ENCODE measurements at places on chromosomes 16 and 17.
A peak's percentile ranks its signal among the peaks of the same experiment; 100 is the strongest.

DNA sequence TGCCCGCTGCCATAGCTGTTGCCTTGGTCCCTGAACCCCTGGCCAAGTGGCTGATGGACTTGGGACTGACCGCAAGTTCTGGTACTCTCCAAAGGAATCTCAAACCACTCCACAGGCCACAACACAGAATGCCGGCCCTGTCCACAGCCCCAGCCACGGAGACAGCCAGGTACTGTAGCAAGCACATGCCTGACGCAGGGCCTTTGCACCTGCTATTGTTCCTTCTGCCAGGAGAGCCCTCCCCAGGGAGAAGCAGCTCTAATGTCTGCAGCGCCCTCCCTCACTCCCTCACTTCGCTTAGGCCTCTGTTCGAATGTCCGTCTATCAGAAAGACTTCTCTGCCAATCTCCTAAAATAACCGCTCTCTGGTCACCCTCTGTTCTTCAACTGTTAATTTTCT is 15.4 kb downstream of the RTN4RL1 start:
- no peak for DNase-seq

GRCh38 chr17:8420041-8420934 is 15.4 kb upstream of the NDEL1 start:
- DNase-seq: peak; percentile 84

- no peak for DNase-seq
These were observed 29.9 kb downstream of the NAGPA start for GRCh38 chr16:5003828-5004227.

DNA sequence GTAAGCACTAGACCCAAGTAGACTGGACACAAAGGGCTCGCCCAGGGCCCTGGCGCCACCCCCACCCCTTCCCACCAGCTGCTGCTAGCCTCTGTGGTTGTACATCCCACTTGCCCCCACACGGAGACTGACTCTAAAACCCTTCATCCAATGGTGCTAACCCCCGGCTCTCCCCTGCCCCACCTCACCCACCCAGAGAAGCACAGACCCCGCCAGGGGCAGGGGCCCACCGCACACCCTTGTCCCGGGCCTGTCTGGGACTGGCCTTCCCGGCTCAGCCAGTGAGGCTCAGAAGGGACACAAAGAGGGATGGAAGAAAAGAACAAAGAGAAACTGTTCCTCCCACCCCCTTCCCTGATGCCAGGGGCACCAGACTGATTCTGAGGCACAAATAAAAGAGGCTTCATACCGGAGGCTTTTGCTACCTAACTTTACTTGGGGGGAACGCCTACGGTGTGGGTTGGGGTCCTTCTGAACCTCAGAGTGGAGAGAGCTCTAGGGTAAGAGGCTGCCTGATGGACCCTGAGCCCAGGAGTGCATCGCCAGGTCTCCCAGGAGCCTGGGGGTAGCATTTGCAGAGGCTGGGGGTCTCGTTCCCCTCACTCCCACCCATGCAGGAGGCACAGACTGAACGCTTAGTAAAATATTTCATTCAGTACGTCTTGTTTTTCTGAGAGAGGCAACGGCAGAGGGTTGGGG is 8.2 kb downstream of the CORO6 start:
- no peak for DNase-seq

DNA sequence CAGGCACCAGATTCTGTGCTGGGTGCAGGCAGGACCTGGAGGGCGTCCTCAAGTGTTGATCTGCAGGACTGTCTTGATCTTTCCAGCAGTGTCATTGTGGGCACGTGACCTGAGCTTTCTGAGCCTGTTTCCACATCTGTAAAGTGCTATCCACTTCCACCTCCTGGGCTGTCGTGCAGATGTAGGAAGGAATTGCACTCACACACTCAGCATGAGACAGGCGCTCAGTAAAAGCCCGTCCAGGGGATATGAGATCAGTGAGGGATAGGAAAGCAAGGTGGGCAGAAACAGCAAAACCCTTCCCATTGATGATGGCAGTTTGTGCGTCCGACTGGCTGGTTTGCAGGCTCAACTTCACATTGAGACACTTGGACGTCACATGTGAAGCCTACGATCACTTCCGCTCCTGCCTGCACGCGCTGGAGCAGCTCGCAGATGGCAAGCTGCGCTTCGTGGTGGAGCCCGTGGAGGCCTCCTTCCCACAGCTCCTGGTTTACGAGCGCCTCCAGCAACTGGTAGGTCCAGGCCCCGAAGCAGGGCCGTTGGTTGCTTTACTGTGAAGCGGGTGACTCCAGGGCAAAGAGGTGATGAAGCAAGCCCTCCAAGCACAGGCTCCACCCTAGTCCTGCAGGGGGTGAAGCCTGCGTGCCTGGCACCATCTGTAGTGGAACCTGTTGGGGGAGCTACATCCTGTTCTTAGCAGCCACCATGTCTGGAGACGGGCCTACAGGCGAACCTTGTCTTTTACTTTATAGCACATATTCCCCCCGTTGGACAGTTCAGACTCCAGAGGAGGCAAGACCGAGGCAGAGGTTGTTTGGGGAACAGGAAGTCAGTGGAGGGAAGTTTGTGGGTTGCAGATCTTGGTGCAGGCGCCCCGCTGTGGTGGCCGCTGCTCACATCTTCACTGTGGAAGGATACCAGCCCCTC is 23.0 kb downstream of the METTL22 start:
- DNase-seq: no peak

GRCh38 chr16:14202697-14203096 is 131.6 kb downstream of the MRTFB start:
- DNase-seq: no peak

DNA sequence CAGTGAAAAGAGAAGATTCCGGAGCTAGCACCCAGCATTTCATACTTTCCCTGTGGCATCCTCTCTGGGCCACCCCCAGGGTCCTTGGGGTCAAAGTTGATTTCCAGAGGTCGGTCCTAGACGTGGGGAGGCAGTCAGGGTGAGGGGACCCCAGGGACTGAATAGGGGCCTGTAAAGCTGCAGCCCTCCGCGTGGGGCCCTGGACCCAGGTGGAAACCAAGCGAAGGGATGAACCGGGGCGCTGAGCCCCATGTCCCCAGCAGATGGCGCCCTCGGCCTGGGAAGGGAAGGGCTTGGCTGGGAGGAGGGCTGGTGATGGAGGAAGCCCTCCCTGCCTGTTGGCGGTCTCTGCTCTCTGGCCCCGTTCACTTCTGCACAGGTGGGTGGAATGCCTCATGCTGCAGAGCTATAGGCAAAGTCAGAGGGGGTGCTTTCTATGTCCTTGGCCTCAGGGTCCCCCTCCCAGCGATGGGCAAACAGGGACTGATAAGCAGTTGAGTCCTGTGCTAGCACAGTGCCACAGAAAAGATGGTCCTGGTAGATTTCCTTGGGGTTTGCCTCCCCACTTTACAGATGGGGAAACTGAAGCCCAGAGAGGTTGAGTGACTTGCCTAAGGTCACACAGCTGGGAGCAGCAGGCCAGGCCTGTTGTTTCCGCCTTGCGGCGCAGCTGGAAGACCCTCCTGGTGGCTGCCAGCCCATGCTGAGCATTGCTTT is 163.4 kb upstream of the CIBAR2 start:
- DNase-seq: peak; percentile 60

DNA sequence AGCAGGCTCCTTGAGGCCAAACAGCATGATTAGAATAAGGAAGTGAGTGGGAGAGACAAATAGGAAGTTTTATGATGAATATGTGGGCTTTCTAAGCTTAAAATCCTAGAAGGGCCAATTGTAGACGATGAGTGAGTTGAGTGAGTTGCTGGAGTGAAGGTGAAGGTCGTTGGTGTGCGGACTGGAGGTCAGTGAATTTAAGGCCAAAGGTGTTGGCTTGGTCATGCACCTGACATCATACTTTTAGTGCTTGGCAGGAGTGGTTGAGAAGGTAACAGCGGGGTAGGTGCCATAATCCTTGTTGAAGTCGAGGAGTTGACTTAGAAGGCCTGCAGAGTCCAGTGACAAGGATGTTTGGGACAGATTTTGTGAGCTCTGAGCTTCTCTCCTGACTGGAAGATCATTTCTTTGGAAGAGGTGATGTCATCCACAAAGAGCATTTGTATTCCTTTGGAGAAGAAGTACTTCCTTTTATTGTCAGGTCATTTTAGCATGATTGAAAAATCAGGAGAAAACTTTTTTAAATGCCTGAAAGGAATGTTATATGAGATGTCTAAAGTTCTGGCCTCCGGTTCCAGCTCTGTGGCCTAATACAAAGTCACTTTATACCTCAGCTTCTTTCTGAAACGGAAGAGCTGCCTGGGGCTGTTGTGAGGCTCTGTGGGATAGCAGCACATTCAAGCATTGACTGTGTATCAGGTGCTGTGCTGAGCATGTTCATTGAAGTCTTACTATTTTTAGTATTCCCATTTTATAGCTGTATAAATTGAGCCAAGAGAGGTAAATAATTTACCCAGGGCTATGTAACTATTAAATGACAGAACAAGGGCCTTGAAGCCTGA is 53.6 kb upstream of the TBX2 start:
- no peak for DNase-seq

DNA sequence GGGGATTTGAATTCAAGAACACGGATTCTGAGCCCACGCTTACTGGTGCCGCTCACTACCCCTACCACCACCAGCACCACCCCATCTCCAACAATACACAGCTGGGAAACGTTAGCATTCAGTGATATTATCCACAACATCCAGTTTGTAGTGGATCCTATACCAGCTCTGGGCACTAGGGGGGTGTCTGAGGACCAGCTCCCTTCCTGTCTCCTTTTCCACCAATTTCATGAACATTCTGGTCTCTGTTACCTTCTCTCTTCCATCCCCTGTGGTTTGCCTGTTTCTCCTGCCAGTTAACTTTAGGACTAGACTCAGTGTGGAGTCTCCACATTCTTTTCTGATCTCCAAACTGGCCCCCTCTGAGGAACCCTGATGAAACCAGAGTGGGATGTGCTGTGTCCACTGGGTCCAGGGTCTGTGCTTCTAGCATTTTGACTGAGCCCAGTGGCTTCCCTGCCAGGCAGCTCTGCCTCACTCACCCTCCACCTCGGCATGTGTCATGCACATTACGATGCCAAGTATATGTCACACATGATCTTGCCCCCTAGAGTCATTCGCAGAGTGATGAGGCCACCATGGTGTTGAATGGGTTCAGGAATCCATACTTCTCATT is 187.0 kb upstream of the CDH13 start:
- peak; percentile 13 for DNase-seq

DNA sequence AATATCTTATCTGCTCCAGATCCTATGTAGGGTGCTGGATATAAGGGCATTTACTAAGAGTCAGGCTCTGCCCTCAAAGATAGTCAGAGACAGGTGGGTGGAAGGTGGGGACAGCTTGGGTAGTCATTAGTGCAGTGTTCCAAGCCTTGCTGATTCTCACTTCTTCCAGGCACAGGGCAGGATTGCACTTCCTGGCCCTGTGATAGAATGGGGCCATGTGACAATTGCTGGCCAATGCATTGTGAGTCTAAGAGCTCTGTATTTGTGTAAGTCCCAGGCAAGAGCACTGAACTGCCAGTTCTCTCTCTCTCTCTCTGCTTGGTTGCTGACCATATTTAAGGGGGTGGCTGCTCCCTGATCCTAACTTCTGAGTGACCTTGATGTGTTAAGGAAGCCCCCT is 112.1 kb downstream of the C16orf78 start:
- no peak for DNase-seq

DNA sequence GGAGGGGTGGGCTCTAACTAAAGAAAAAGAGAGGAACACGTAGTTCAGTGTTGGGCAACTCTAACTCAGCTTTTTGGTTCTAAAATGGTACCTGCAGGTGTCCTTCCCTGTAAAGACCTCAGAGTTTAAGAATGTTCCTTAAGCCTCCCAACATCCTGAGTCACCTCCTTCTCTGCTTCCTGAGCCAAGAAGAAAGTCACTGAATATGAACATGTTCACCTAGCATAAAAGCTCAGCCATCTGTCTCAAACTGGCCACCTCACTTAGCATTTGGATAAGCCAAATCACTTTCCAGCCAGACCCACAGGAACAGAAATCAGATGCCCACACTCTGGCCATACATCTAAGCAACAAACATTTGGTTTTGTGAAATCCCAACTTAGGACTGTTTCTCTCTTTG is 3.7 kb downstream of the TMEM98 start:
- DNase-seq: no peak

DNA sequence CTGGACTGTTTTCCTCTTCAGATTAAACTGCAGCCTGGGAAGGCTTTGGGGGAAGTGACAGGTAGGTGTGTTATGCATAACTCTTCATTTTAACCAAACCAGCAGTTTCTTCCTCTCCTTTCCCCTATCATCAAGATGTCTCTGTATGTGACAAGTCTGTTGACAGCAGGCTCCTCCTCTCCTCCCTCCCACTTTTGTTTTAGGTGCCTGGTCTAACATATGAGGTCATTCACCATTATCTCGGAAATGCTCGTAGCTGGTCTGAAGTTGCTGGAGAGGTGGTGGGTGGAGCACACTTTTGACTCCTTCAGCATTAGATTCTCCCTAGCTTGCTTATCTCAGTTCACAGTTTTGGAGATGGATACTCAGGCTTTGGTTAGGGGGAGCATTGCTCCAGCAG is 571.0 kb upstream of the EEF2KMT start:
- DNase-seq: no peak

GRCh38 chr16:67050796-67051195 is 21.8 kb downstream of the CBFB start:
- no peak for DNase-seq

DNA sequence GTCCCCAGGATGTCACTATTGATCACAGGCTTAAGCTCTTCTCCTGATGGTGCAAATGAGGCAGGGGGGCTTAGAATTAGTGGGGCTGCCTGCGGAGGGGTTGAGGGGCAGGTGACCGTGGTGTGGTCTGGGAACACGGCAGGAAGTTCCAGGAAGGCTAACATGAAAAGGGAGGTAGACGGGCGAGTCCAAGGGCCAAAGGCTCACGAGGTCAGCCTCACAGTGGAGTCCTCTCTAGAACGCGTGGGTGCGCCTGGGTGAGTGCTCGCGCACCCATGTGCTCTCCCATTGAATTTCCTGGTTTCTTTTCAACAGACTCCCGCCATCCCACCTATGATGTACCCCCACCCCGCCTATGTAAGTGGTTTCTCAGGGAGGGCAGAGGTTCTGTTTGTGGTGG is 15.2 kb downstream of the LGALS9 start:
- no peak for DNase-seq

DNA sequence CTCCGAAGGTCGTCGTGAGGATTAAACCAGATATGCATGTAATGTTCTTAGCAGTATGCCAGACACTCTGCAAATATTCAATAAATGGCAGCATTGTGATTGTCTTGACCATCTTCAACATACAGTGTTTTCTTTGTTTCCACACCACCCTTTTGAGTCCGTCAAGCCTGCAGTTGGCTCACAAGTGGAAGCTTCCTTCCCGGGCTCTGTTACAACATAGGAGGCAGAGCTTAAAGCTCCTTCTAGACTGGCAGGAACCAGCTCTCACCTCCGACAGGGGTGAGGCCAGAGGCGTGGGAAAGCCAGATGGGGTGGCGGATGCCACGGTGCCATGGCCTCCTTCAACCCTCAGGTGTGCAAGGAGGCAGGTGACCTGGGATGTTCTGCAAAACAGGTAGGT is 138.3 kb downstream of the FOXL1 start:
- no peak for DNase-seq

Data from thyroid gland (tissue), 4 donors.